ENCODE measurements at places on chromosomes 5 and 9.

DNA sequence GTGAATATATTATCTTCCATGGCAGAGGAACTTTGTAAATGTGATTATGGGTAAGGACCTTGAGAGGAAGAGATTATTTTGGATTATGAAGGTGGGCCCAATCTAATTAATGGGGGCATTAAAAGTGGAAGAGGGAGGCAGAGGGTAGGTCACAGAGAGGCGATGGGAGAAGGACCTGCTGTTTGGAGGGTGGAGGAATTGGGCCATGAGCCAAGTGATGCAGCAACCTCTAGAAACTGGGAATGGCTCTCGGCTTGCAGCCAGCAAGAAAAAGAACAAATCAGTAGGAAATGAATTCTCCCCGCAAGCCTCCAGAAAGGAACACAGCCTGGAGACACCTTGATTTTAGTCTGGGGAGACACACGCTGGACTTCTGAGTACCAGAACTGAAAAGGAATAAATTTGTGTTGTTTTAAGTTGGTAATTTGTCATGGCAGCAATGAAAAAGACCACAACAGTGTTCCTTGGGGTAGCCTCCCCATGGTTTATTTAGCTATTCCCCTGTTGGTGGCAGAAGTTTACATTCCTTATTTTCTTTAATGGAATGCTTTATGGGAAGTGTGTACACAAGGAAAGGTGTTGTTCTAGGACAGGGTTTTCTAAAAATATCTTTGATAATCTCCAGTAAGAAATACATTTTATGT, 103.6 kb downstream of the HSPA4 start:
- DNase-seq, result no peak

DNA sequence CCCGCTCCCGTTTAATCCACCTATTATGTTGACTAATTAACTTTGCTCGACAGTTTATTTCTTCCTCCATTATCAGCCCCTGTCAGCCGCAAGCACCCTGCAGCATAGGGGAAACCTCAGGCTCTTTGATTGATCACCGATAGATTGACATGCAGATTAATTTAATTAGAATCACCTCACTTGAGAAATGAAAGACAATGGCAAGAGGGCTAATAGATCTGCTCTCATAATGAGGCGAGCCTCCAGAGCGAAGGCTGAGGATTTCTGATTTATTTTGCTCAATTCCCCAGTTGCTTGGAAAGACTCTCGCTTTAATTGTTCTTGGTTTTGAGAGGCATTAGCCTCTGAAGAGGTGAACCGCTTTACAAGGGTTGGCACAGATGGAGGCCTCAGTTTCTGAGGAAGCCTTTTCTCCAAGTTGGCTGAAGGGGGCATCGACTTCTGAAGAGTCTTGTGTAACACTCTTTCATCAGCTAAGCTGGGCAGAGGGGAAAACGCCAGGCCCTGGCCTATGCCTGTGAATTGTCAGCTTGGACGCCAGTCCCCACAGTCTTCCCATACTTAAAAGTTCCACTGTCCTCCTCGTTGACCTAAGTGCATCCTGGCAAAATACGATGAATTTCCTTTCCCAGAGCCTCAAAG, 275.4 kb downstream of the EBF1 start:
- DNase-seq, result no peak

- DNase-seq, result no peak
Observed at GRCh38 chr5:115321309-115321708, 24.9 kb upstream of the CCDC112 start.

DNA sequence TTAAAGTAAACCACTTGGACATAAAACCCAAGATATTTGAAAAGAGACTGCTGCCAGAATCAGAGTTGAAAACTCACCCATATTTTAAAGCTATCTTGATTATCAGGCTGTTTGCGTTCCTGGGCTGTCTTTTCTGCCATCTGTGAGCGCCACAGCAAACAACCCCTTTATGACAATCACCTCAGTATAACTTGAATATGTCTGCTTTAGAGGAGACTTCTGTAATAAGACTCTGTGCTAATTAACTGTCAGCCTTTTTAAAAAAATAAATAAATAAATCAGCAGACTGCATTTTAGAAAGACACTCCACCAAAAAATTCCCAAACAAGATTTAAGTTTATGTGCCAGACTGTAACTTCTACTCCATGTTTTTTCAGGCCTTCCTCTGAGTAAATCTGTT, 375.7 kb upstream of the CCNH start:
- no peak for DNase-seq

- no peak for DNase-seq
Observed at GRCh38 chr9:2963307-2963706, 119.4 kb upstream of the PUM3 start.

DNA sequence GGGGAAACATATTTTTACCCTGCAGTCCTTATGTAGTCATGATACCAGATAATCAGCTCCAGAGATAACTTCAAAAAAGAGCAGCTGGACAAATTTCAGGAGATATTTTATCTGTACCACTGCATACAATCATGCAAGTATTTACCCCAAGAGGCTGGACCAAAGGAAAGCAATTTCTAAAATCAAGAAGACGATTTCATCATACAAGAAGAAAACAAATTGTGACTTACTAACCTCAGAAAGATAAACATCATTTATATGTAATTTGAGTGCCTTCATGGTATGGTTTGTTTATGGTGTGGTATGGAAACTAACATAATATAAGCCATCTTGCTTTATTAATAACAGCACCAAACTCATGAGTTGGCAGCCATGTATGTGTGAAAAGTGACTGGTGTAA, 603.6 kb downstream of the PSAT1 start:
- no peak for DNase-seq

GRCh38 chr5:3606121-3606831, 10.6 kb downstream of the IRX1 start:
- no peak for DNase-seq
